Vein endothelial cell (primary cell): ENCODE measurements at places on chromosomes 6 and 20. TPM values are rescaled to one million over a fixed set of nuclear protein-coding genes. Genes with fewer than 3 reads are reported as not detected.

The SIRPD gene
- total RNA-seq = not detected in 2 replicates

The TTLL9 gene
- total RNA-seq = under 0.01 and 0.10 TPM in 2 replicates

The NKX2-4 gene
- not detected in 2 replicates for total RNA-seq

The FOXF2 gene
- total RNA-seq = 0.10 TPM in 1 of 2 replicates, not detected in the other

The FNDC1 gene
- under 0.01 TPM in 1 of 2 replicates, not detected in the other for total RNA-seq

The CNBD2 gene
- total RNA-seq = 2.7 and 3.6 TPM in 2 replicates

The RAB44 gene
- total RNA-seq = under 0.01 TPM in 1 of 2 replicates, not detected in the other

The LPA gene
- total RNA-seq = not detected in 2 replicates

The ZSCAN12 gene
- total RNA-seq = 3.3 and 5.3 TPM in 2 replicates

The ZNF133 gene
- 13.0 and 14.7 TPM in 2 replicates for total RNA-seq

The RNF144B gene
- total RNA-seq = 75.1 and 108 TPM in 2 replicates

The MUC21 gene
- not detected in 2 replicates for total RNA-seq

The ADGRG6 gene
- total RNA-seq = 48.7 and 63.7 TPM in 2 replicates

The THBD gene
- total RNA-seq = 55.2 and 68.9 TPM in 2 replicates

The PNRC1 gene
- total RNA-seq = 90.3 and 105 TPM in 2 replicates
